Activated T-helper 9 cell treated with anti-CD3 and anti-CD28 coated beads, Interleukin-2, amount 50 U/mL, for 16 hours (primary cell): ENCODE measurements at places on chromosomes 6 and 20.

DNA sequence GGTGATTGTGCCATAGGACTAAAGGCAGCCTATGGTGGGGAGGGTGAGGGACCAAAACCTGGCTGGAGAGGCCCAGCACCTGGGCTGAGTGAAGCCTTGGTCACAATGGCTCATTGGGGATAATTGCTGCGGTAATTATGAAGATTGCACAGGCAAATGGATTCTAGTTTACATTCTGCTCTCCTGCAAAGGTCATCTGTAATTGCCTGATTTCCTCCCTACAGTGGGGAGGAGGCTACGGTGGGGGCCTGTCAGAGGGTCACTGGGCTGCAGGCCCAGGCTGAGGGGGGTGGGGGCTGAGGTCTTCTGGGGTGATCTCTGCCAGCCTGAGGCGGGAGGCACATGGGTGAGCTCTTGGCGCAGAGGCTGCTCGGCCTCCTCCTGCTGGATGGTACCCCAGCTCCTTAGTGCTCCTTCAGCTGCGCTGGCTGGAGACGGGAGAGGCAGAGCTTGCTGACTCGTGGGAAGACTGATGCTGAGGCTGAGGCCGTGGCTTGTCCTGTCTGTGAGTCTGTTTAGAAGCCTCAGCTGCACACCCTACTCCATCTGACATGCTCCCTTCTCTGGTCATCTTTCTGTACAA, 30.3 kb downstream of the PACSIN1 start:
- no peak for DNase-seq

- no peak for DNase-seq
These were observed 99.0 kb upstream of the FOXQ1 start for GRCh38 chr6:1212919-1213318.

DNA sequence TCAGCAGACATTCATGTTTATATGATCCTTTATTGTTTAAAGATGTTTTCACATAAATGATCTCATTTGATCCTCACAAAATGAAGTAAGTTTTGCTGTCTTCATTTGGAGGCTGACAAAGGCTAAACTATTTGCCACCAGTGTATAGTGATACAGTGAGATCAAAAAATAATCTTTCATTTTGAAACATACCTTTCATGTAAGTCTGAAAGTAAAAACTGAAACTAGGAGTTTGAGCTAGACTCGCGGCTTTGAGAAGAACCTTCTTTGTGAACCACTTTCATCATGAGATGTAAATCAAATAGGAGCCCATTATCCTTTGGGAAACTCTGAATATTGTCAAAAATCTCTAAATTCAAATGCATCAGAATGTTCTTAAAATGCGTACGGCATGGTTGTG, 40.3 kb upstream of the SPTLC3 start:
- no peak for DNase-seq

- no peak for DNase-seq
These were observed 10.7 kb downstream of the PPIL1 start for GRCh38 chr6:36863670-36864540.

GRCh38 chr6:110526726-110527125, 50.3 kb upstream of the SLC22A16 start:
- no peak for DNase-seq

DNA sequence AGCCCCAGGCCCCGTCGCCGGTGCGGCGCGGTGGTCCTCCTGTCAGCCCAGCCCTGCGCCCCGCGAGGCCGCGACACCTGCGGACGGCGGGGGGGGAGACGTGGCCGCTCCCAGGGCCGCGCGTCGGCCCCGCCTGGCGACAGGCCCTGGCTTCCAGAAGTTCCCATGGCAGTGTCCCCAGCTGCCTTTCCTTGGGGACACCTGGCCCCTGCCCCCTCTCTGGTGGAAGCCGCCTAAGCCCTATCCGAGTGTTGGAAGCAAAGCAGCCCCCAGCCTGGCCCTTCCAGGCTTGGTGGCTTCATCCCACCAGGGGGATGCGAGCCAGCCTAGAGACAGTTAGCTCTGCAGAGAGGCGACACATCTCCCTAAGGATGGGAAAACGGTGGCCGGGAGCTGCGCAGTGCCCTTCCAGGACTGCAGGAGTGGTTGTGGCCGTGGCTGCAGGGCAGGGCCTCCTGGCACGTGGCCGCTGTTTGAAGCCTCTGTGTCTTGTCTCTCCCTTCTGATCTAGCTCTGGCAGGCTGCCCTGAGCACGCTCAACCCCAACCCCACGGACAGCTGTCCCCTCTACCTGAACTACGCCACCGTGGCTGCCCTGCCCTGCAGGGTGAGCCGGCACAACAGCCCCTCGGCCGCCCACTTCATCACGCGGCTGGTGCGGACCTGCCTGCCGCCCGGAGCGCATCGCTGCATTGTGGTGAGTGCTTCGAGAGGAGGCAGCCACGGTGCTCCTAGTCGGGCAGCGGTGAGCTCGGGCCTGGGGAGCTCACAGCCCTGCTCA, 816 bp downstream of the NPEPL1 start:
- no peak for DNase-seq

DNA sequence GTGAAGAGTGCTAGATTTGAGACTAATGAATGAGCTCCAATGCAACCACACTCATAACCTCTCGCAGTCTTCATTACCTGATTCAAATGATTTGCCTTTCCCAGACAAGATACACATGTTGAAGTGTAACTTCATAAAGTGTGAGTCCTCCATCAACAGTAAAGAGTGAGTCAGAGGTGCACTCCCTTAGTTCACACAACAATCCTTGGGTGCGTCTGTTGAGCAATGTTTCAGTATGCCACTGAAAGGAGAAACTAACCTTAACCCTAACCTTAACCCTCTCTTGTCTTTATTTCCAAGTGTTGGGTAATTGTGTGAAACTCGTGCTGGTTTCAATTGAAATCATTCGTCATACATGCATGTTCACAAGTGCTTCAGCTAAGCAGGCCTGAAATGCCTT, 21.0 kb upstream of the RIN2 start:
- DNase-seq: no peak

DNA sequence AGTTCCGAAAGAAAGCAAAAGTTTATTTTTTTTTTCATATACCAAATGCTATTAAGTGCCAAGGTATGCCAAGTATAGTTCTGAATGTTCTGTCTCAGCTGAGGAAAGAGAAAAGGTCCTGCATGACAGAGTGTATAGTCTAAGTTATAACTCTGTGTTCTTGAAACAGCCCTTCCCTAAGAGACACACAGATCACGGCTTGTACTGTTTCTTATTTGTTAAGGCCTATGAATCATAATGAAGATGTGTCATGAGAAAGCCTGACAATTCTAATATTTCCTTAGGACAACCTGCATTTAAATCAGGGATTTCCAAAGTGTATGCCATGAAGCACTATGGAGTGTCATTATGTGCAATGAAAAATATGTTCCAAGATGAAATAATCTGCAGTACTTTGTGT, 538.7 kb upstream of the CDH4 start:
- no peak for DNase-seq

GRCh38 chr20:18133962-18134361, 3.7 kb upstream of the KAT14 start:
- no peak for DNase-seq

GRCh38 chr6:63750400-63750799, 114.8 kb downstream of the PHF3 start:
- no peak for DNase-seq

DNA sequence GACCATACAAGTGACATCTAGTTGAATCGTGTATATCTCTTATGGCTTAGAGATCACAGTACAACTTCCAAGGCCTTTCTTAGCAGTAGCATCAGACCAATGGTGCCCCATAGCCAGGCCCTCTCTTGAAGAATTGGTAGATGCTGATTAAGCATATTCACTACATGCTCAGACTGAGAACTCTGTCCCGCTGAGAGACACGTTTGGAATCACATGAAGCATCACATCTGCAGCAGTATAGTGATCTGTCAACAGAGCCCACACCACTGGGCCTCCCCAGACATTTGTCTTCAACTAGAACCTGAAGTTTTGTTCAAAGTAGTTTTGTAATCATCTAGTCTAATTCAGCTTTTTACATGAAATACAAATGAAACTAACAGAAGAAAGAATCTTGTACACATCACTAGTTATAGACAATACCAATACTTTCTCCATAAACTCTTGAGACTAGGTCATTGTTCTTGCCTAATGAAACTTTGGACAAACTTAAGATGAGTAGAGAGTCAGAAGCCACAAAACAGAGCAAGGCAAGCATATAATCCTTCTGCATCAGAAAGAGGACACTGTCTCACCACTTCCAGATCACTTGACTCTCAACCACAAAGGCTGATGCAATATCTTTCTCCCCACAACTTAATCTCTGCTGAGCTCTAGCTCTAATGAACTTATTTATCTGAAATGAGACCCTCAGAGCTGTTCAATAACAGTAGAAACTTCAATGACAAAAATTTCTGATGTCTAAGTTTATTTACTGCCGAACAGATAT, 182.7 kb downstream of the TBX18 start:
- no peak for DNase-seq
